ENCODE measurements at places on chromosomes 5 and 9.

GRCh38 chr5:148374690-148375360 is 8.9 kb upstream of the FBXO38 start:
- peak; percentile 27 for DNase-seq

DNA sequence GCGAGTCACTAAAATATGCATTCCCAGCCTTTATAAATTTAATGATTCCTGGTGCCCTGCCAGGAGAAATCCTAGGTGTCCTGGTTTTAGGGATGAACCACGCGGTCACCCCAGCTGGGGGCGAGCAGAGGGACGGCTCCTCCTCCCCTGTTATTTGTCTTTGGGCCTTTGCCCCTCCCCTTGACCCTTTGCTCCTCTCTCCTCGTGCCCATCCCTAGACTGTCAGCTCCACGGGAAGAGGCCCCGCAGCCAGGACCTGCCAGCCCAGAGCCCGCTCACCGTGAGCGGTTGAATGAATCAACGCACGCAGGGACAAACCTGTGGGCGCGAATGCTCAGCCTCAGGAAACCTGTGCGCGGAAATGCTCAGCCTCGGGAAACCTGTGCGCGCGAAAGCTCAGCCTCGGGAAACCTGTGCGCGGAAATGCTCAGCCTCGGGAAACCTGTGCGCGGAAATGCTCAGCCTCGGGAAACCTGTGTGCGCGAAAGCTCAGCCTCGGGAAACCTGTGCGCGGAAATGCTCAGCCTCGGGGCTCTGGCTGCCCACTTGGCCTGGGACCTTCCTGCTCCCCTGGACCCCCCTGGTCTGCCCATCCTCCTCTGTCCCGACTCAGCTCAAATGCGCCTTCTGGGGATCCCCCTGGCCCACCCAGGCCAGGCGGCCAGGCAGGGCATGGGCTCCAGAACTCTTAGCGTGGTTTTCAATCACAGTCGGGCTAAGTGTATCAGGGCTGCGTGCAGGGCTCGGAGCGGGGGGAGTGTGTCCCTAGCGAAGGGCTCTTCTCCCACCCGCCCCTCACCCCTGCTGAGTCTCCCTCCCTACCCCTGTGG is 140.5 kb upstream of the COL5A1 start:
- no peak for DNase-seq

GRCh38 chr5:53311681-53312080 is 168.7 kb upstream of the FST start:
- no peak for DNase-seq

GRCh38 chr5:91141642-91142041 is 241.5 kb downstream of the ARRDC3 start:
- no peak for DNase-seq

DNA sequence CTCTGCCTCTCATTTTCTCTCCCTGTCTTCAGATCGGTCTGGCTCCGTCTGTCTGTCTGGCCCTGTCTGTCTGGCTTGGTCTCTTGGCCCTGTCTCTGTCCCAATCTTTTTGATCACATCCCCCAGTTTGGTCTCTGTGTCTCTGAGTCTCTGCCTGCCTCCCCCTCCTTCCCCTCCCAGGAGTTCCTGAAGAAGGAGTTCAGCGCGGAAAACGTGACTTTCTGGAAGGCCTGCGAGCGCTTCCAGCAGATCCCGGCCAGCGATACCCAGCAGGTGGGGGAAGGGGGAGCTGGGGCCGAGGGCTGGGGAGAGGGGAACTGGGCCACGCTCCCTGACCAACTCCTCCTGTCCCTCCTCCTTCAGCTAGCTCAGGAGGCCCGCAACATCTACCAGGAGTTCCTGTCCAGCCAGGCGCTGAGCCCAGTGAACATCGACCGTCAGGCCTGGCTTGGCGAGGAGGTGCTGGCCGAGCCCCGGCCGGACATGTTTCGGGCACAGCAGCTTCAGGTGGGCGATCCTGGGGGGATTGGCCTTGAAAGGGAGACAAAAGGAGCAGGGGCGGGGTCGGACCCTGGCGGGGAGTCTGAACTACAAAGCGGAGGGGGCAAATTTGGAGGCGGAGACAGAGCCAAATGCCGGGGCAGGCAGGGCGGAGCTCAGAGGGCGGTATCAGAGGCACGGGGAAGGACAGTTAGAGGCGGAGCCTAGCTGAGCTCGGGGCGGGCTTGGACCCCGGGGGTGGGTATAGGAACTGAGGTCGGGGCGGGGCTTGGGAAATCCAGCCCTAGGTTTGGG is 9.0 kb downstream of the RGS14 start:
- DNase-seq: no peak

- DNase-seq: no peak
Observed at GRCh38 chr5:169242849-169243186, 58.1 kb downstream of the SLIT3 start.

DNA sequence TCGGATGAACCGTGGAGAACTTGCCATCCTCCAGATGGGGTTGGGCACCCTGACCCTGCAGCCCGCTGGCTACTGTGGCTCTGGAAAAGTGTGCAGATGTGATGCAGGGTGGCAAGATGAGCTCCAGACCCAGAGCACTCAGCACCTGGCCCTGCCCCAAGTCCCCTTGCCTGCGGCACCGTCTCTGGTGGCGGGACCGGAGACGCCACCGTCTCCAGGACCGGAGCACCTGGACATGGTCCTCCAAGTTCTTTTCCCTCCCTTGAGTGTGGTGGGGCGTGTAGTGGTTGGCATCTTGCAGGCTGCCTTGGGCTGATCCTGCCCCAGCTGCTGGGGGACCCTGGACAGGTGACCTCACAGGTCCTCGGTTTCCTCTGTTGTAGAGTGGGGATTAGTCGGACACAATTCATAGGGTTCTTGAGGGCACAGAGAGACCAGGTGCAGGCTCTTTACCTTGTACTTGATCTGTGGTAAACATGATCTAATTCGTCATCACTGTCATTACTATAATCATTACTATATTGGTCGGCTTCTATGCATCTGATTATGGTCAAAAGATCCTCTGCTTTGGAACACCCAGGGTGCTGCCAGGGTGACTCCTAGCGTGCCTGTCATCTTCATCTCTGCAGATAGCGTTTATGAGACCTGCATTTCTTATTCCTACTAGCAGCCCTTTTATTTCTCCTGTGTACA is 83.5 kb downstream of the COL5A1 start:
- no peak for DNase-seq

- no peak for DNase-seq
Observed at GRCh38 chr9:99142275-99142674, 37.4 kb downstream of the TGFBR1 start.

All from GM20000 (cell line).